ENCODE measurements at places on chromosomes 1 and 21.

- H3K4me3 ChIP-seq: no peak overlapping the region
- H3K27me3 ChIP-seq: peaks cover 12% of the 10 kb centered on the region
- no peak overlapping the region for H3K27ac ChIP-seq
- DNase-seq: no peak
- H3K36me3 ChIP-seq: no peaks in the 10 kb centered on the region
Measured at GRCh38 chr1:244817415-244817894, 18.0 kb upstream of the COX20 start.

DNA sequence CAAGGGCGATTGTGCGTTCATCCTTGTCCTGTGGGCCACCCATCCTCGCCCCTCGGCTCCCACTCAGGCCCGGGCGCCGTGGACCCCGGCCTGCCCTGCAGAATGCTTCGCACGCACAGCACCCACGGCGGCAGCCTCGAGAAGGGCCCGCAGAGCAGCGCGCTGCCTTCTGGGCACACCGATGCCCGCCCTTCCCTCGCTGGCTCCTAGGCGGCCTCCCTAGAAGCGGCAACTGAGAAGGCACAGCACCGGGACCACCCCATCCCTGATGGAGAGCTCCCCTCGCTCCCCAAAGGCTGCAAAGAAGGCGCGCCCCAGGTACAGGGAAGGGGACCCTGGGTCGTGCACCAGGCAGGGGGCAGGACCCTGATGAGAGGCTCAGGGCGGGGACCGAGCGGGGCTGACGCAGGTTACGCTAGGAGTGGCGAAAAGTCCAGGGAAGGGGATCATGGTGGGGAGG lies 971 bp downstream of the CAPZB start:
- peak; percentile 49 for DNase-seq
- no peaks in the 10 kb centered on the region for H3K27me3 ChIP-seq
- no peaks in the 10 kb centered on the region for H3K36me3 ChIP-seq

GRCh38 chr1:119288751-119289150 lies 79.8 kb upstream of the HAO2 start:
- peaks cover 6% of the 10 kb centered on the region for H3K4me1 ChIP-seq
- no peak overlapping the region for H3K4me3 ChIP-seq
- DNase-seq: no peak
- no peak overlapping the region for H3K27ac ChIP-seq

GRCh38 chr1:200448034-200448762 lies 38.4 kb upstream of the ZNF281 start:
- no peak overlapping the region for H3K4me3 ChIP-seq
- H3K27me3 ChIP-seq: no peaks in the 10 kb centered on the region
- H3K27ac ChIP-seq: no peak overlapping the region
- H3K36me3 ChIP-seq: no peaks in the 10 kb centered on the region

All from neural progenitor cell (in vitro differentiated cells).